COR-L47 (cell line): ENCODE measurements at places on chromosomes 1 and 21.
A peak's percentile ranks its signal among the peaks of the same experiment; 100 is the strongest.

DNA sequence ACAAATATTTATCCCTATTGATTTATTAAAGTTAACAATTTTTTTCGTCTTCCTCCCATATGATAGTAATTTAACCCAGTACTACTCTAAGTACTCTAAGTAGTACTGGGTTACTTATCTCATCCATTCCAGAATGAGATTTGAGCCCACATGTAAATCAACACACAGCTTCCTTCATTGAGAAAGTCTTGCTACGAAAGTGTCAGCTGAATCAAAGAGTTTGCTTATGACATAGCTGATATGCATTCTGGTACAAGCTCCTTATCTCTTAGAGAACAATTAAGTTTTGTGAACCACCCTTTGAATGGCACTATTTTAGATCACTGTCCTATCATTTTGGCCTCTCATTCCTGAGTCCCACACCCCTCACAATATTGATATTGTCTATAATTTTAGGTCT, 2.4 kb upstream of the SLC44A3 start:
- no peak for DNase-seq

DNA sequence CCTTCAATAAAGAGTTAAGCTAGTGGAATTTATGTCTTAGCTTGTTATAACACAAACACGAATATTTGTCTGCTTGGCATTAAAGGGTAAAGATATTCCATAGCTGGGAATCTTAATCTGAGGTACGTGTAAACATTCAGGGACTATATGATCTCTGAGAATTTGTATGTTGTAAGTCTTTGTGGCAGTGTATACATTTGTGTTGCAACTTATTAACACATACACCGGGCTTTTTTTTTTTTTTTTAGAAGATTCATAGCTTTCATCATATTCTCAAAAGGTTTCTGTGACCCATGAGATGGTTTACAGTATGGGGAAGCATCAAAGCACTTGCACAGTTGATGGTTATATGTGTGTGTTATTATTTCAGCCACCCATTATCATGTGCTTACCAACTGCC, 3.0 kb downstream of the GGPS1 start:
- DNase-seq: no peak

DNA sequence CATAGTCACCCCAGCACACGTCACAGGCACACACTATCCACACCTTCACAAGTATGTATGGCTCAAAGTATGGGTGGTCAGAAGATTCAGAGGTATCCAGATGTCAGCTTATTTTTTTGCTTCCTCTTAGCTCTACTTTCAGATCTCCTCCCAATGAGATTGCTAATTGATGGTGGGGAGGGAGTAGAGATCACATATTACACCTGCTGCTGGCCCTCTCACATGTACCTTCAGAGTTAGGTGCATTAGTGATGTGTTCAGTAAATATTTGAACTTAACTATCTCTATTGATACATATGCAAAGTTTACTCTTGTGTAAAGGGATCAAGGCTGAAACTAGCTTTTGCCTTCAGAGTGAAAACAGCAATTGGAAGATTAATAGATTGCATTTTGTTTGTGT, 262.6 kb downstream of the PCP4 start:
- DNase-seq: peak; percentile 11

DNA sequence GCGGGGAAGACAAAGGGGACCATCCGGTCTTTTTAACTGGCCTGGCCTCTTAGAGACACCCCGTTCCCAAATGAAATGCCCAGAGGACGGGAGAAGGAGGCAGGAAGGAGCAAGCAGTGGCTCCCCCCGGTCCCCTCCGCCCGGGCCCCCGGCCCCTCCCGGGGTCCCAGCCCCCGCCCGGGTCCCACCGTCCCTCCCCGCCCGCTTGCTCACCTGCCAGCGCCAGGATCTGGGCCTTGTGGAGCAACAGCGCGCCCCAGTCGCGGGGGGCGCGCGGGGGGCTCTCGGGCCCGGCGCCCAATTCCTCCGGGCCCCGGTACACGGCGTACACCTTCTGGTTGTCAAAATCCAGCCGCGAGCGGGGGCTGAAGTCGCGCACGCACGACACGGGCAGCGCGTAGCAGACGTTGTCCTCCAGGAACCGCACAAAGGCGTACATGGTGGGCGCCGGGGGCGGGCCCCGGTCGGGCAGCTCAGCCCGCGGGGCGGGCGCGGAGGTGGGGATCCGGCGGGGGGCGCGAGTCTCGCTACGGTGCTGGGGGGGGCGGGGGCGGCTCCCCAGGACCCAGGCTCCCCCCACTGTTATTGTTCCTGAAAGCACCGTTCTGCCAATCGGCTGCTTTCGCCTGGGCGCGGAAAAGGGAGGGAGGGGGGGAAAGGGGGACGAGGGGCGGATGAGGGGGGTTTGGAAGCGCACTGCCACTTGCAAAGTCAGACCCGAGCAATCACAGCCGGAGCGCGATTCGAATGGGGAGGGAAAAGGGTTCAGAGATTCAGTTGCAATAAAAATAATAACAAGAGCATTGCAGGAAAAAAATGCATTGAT, at the start of gene BEND5:
Gene BEND5 (minus strand): TSS at position 499 of the 826 bp plus-strand sequence. CDS start 60 bp downstream, at position 439.
- peak; percentile 80 for DNase-seq

- no peak for DNase-seq
These were observed 14.5 kb downstream of the AIDA start for GRCh38 chr1:222697826-222698225.

- DNase-seq: no peak
These were observed 123.9 kb downstream of the PTBP2 start for GRCh38 chr1:96845464-96845863.

- DNase-seq: no peak
These were observed 14.2 kb upstream of the HEATR1 start for GRCh38 chr1:236618507-236618906.

DNA sequence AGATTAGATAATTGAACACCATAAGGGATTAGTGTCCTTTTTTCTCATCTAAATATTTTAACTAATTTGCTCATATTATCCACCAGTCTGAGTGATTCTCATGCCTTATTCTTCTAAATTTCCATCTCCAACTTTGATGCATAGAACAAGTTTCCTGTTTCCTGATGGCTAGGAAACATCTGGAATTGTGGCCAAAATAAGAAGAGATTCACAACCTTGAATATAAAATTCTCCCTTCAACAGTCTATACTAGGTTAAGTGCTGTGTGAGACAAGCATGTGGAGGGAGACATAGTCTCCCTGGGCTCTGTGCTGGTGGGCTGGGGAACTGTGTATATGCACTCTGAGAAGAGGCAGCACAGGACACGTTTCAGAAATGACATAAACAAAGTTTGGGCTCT, 21.6 kb upstream of the ROR1 start:
- DNase-seq: no peak

DNA sequence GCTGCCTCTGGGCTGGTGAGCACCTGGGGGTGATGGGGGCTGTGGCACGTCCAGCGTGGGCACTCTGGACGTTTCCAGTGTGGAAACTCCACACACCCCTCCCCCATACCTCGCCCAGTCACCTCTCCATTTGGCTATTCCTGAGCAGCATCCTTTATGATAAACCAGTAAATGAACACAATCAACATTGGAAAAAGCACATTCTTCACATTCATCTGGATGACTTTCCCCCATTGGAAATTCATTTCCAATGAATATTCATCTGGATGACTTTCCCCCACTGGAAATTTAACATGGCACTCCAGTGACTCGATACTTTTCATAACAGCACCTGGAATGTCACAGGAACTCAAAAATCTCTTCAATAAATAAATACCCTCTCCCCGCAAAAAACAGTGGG, 104.8 kb upstream of the KRTAP19-8 start:
- DNase-seq: no peak

- DNase-seq: no peak
These were observed 96.7 kb downstream of the SYT2 start for GRCh38 chr1:202613571-202613970.

GRCh38 chr1:8384577-8384976, 66.7 kb downstream of the SLC45A1 start:
- DNase-seq: no peak

GRCh38 chr1:30847358-30847972, 61.1 kb downstream of the SDC3 start:
- no peak for DNase-seq

GRCh38 chr1:153543736-153544135, 1.9 kb downstream of the S100A4 start:
- no peak for DNase-seq

- DNase-seq: no peak
These were observed 1.6 kb upstream of the TAS1R2 start for GRCh38 chr1:18861082-18861481.

DNA sequence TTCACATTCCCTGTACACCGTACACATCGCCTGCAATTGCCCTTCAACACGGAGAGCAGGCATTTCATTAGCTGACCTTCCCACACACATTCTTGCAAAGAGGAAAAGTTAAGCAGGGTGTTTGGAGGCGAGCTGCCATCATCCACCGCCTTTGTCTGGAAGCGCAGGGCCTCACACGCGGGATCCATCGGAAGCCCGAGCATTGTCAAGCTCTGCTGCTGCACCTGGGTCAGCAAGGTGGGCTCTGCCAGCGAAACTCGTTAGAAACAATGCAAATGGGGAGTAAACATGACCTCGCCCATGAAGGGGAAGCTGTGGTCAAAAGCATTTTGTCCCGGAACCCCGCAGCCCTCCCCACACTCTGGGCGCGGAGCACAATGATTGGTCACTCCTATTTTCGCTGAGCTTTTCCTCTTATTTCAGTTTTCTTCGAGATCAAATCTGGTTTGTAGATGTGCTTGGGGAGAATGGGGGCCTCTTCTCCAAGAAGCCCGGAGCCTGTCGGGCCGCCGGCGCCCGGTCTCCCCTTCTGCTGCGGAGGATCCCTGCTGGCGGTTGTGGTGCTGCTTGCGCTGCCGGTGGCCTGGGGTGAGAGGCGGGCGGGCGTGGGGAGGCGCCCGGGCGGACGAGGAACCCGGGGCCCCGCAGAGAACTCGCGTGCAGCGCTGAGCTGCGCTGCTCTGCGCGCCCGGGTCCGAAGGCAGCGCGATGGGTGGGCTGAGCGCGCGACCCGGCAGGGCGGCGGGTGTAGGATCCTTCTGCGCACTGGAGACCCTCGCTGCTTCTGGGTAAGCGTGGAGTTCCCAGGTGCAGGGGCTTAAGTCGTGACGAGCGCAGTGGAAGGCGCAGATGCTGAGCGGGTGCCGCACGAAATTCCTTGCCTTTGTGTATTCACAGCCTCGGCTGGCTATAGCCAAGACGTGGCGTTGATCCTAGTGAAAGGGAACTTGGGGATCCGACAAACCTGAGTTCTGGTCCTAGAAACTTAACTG, at the start of gene CR1:
Gene CR1 (plus strand): TSS at position 357 of the 992 bp plus-strand sequence. CDS start 111 bp downstream, at position 468.
- no peak for DNase-seq

GRCh38 chr21:35925497-35925896, 134.8 kb downstream of the SETD4 start:
- no peak for DNase-seq

- DNase-seq: no peak
These were observed 108.8 kb downstream of the PLXNA2 start for GRCh38 chr1:208135354-208135753.

DNA sequence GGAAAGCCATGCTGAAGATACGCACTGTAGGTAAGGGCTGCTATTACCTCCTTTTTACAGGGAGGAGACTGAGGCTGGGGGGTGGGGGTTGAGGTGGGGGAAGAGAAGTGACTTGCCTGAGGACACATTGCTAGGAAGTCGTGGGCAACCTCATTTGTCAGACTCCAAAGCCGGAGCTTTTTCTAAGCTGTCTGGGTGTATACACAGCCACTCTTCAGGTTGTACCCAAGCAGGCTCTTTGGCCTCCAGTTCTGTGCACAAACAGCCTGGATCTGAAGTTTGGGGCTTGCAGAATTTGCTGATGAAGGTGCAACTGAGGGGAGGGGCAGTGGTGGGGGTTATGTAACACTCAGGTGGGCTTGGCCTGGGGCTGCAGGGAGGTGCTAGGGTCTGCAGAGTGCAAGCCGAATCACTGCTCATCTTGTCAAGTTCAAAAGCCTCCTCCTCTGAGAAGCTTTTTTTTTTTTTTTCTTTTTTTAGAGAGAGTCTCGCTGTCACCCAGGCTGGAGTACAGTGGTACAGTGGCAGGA, 16.9 kb downstream of the TINAGL1 start:
- DNase-seq: no peak

DNA sequence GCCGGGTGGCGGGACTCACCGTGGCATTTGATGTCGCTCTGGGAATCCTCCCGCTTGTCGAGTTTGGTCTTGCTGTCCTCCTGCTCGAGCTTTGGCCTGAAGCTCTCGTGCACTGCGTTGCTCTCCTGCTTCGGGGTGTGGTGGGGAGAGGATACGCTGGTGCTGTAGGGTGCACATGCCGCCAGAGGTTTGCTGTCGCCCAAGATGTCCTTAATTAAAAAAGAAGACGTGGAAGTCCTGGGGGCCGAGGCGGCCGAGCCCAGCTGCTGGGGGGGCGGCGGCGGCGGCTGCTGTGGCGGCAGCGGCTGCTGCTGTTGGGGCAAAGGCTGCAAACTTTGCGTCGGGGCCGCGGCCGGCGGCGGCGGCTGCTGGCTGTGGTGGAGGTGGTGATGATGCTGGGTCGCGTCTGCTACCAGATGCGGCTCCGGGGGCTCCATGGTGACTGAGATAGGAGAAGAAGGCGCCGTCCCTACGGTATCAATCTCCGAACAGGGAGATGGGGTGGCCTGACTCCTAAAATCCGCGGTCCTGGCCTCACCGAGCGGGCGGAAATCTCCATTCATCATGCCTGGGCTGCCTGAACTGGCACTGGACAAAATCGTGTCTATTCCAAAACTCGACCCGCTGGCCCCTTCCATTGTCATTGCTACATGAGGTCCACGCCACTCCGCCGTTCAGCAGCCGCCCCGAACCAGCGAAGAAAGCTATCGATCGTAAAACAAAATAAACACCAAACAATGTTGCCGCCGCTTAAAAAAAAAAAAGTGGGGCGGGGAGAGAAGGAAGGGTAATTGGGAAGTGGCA, at the start of gene BARHL2:
Gene BARHL2 (minus strand): TSS at position 751 of the 804 bp plus-strand sequence. CDS start 107 bp downstream, at position 644.
- no peak for DNase-seq

GRCh38 chr1:212608959-212609700, 569 bp downstream of the ATF3 start:
- DNase-seq: no peak

DNA sequence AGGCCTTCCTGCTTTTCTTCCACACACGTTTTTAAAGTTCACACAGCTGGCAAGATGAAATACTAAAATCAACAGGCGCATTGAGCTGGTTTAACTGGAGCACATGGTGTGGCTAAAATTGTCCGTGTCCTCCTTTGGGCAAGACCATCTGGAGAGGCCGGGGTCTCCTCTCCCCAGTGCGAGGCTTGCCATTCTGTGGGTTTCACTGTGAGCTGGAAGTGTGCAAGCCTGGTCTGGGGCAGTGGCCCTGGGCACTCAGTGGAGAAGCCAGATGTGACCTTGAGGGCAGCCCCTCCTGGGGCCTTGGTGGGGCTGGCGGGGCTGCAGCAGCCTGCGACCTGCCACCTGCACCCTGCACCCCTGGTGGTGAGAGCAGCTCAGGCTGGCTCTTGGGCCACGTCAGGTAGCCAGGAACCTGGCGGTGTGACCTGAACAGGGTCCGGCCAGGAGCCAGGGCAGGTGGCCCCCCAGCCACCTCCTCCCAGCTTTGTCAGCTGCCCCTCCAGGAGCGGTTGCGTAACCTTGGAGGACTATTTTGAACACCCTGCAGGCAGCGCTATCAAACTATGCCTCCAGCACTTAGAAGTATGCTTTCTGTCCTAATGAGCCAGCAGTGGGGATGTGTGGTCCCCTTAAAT, 52.4 kb downstream of the SLC37A1 start:
- DNase-seq: no peak

DNA sequence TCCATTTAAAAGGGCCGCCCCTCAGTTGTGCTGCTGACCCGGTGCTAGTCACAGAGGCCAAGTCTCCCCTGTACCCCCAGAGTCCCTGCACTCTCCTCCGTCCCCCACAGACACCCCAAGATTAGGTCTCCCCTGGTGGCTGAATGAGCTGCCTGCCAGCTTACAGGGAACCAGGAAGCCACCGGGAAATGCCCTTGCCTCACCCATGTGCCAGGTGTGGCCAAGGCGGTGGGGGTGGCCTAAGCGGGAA, 32.7 kb downstream of the HSPG2 start:
- DNase-seq: no peak

GRCh38 chr1:232737917-232738316, 67.3 kb upstream of the MAP10 start:
- DNase-seq: no peak
